ENCODE measurements at places on chromosomes 11 and 22.

- no peak for DNase-seq
Measured at GRCh38 chr11:95242845-95243605, 12.0 kb upstream of the SESN3 start.

GRCh38 chr11:68014157-68014946, 4.2 kb downstream of the ALDH3B1 start:
- DNase-seq: no peak

DNA sequence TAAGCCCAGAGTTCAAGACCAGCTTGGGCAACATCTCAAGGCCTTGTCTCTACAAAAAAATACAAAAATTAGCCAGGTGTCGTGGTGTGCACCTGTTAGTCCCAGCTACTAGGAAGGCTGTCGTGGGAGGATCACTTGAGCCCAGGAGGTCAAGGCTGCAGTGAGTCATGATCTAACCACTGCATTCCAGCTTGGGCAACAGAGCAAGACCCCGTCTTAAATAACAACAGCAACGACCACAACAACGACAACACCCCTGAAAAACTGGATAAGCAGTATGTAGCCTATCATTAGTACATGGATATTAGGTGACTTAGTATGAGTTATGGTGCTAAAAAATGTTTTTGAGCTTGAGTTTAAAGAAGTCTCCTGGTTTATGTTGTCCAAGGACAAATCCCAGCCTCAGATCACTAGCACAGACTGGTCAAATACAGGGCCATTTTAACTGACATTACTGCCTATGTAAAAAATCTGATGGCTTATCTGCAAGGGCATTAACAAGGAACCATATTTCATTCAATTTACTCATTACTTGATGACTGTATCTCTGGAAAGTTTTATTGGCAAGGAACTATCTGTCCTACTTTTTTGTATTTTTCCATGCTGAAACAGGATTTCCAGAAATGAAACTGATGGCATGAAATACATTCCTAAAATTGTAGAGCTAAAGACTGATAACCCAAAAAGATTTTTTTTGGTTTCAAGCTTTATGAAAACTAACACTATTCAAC, 23.4 kb downstream of the C2CD3 start:
- DNase-seq: no peak

GRCh38 chr22:35065796-35066218, at the start of gene ISX:
Gene ISX (plus strand): TSS chr22:35066158. CDS start chr22:35067088, 930 bp downstream.
- DNase-seq: no peak

- no peak for DNase-seq
Measured at GRCh38 chr11:119438599-119438998, 15.6 kb upstream of the THY1 start.
